ENCODE measurements at places on chromosomes 13 and 19. TPM values are rescaled to one million over a fixed set of nuclear protein-coding genes. Genes with fewer than 3 reads are reported as not detected.

DNA sequence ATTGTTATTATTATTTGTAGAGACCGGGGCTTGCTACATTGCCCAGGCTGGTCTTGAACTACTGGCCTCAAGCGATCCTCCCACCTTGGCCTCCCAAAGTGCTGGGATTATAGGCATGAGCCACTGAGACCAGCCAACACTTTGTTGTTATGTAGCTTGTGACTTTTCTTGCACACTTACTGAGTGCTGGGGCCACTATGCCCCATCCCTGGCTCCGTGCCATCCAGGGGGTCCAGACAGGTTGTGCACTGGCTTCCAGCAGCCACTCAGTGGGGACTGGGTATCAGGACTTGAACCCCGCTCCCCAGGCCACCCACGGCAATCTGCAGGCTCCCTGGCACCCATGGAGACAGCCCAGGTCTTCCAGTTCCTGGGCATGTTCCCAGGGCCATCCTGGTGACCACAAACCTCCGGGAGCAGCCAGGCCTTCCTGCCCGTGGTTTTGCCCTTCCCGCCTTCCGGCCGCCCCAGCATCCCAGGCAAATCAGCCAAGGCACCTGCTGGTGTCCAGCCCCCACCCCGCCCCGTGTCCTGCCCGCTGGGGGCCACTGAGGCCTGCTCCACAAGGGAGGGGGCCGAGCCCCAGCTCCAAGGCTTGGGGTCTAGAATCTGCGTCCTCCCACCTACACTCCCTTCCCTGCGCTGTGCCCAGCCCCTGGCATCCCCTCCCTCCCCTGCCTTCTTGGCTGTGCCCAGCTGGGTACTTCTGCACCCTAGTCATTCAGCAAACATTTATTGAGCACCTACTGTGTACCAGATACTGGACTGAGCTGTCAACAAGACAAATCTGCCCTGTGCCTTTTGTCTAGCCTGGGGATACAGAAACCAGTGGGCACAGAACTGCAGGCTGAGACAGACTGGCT lies 23.7 kb upstream of the SEMA6B start:
- H3K27ac ChIP-seq = no peak overlapping the region
- no peaks in the 10 kb centered on the region for H3K36me3 ChIP-seq
- H3K27me3 ChIP-seq = peaks cover 52% of the 10 kb centered on the region
- no peak for DNase-seq
- peaks cover 16% of the 10 kb centered on the region for H3K4me1 ChIP-seq
- no peak overlapping the region for H3K4me3 ChIP-seq

- H3K27ac ChIP-seq = no peak overlapping the region
- H3K4me3 ChIP-seq = no peak overlapping the region
- no peaks in the 10 kb centered on the region for H3K4me1 ChIP-seq
- no peak for DNase-seq
These were observed 30.7 kb downstream of the INSR start for GRCh38 chr19:7263521-7263920.

- no peaks in the 10 kb centered on the region for H3K36me3 ChIP-seq
- H3K27me3 ChIP-seq = no peaks in the 10 kb centered on the region
- H3K4me3 ChIP-seq = no peak overlapping the region
- H3K4me1 ChIP-seq = no peaks in the 10 kb centered on the region
- no peak overlapping the region for H3K27ac ChIP-seq
These were observed 936.9 kb downstream of the EFNB2 start for GRCh38 chr13:105598529-105598928.

DNA sequence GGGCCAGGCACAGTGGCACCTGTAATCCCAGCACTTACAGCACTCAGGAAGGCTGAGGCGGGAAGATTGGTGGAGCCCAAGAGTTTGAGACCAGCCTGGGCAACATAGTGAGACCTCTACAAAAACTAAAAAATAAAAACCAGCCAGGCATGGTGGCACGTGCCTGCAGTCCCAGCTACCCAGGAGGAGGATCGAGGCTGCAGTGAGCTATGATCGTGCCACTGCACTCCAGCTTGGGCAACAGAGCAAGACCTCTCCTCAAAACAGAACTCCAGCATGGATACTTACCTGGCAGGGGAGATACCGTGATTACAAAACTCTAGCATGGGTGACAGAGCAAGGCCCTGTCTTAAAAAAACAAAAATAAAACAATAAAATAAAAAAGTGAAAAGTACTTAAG lies 95.3 kb downstream of the GJA3 start:
- peaks cover 63% of the 10 kb centered on the region for H3K36me3 ChIP-seq
- DNase-seq = no peak
- no peaks in the 10 kb centered on the region for H3K4me1 ChIP-seq
- no peak overlapping the region for H3K27ac ChIP-seq
- no peaks in the 10 kb centered on the region for H3K27me3 ChIP-seq
- H3K4me3 ChIP-seq = no peak overlapping the region

The RPL18A gene
- 4,404 TPM for total RNA-seq

The TEX29 gene
- 0.54 TPM for total RNA-seq
